ENCODE measurements at places on chromosomes 7 and 10.

DNA sequence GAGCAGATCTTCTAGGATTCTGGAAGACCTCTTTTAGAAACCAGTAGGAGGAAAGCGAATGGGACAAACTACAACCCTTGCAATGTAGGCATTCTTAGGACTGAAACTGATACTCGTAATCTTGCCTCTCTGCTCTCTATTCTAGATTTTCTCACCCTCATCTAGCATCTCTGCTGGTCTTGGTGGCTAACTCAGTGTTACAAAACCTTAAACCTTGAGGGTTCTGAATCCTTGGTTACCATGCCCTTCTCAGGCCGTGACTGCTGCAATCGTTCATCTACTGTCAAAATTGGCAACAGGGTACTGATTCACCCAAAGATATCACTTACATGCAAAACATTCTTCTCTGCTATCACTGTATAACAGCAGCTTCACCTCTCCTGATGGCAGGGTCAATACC, 55.2 kb downstream of the SAMD9 start:
- no peak for DNase-seq

DNA sequence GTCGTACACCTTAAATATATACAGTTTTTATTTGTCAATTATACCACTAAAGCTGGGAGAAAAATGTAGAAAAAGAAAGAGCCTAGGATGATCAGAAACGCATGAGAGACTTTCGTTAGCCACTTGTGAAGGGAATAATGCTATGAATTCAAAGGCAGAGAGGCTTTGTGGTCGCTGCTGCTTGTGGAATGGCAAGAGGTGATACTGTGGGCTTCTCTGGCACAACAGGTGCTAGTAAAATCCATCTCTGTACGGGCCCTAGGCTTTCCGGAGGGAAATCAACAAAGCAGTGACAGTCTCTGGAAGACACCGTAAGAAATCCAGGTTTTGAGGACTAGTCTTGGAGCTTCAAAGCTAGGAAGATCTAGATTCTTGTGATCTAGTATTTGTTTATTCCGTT, 52.6 kb downstream of the LRRC72 start:
- no peak for DNase-seq

- no peak for DNase-seq
These were observed 61.1 kb upstream of the ZMIZ1 start for GRCh38 chr10:79007421-79008319.

- DNase-seq: no peak
These were observed 8.0 kb downstream of the IKZF1 start for GRCh38 chr7:50312250-50313162.

GRCh38 chr7:64849250-64849923, 53.7 kb upstream of the ZNF273 start:
- no peak for DNase-seq

GRCh38 chr7:55366461-55367070, 1.4 kb downstream of the LANCL2 start:
- DNase-seq: peak; percentile 2

- no peak for DNase-seq
These were observed 921.9 kb downstream of the LRMDA start for GRCh38 chr10:76353237-76353851.

DNA sequence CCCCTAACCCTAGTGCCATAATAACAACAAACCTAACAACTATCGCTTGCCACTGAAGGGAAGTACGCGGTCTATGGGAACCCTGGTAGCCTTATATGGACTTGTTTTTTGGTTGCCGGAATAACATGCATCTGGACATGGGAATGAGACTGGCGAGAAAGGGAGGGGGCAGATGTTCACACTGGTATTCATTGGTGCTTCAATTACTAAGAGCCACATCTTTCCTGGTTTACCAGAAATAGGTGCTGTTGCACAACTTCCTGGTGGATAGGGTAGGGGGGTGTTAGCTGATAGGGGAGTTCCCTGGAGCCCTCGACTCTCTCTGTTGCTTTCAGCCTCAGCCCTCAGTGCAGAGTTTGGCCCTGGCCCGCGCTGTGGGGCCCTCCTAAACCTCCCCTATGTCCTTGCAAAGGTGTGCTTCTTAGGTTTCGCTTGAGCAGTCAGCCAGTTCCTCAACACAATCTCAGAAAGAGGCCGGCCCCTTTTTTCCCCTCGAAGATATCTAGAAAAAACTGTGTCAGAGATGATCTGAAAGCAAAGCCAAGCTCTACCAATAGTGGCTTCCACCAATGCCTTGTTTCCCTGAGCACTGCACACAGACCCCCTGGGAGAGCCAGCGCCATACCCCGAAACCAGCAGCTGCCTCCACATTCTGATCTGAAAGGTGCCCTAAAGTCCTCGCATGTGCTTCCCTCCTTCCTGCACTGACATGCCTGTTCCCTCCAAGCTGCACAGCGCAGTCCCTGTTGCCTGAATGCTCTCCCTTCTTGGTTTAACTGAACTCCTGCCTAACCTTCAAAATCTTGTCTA, 13.5 kb downstream of the TBXAS1 start:
- DNase-seq: no peak

GRCh38 chr10:31808258-31809218, 120.1 kb downstream of the ARHGAP12 start:
- no peak for DNase-seq

DNA sequence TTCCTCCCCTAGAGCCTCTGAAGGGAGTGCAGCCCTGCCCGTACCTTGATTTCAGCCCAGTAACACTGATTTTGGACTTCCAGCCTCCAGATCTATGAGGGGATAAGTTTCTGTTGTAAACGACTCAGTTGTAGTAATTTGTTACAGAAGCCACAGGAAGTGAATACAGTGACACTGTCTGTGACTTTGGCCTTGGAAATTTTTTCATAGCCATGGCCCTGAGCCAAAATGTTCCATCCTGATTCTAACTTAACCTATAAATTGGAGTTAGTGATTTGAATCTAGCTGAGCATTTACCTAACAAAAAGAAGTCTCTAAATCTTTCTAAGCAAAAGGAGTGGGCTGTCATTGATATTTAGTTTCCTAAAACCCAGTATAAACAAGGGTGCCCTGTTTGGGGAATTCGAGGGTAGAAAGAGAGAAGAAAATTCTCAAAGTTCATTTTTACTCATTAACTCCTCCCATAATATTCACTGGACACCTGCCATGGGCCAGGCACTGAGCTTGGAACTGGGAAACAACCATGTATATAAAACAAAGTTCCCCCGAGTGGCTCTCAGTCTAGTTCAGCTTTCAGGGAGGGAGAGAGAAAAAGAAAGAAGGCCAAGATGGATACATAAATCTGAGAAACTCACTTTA, 162.3 kb downstream of the SKIDA1 start:
- no peak for DNase-seq
